Mucosa of descending colon (tissue), 3 donors: ENCODE measurements at places on chromosomes 4 and X. TPM values are rescaled to one million over a fixed set of nuclear protein-coding genes. Genes with fewer than 3 reads are reported as not detected.

MMGT1 gene
- 25.0 TPM for total RNA-seq

F8A2 gene
- not detected for total RNA-seq

SLC4A4 gene
- 165 TPM for total RNA-seq

TKTL2 gene
- total RNA-seq, result 0.12 TPM

LGI2 gene
- 2.5 TPM for total RNA-seq

SHISA3 gene
- total RNA-seq, result 1.9 TPM

TRIM75 gene
- total RNA-seq, result not detected

FHL1 gene
- total RNA-seq, result 36.8 TPM

DOK7 gene
- 0.28 TPM for total RNA-seq

SLC49A3 gene
- 9.9 TPM for total RNA-seq
